ENCODE measurements at places on chromosomes 3 and 15.
A peak's percentile ranks its signal among the peaks of the same experiment; 100 is the strongest.

DNA sequence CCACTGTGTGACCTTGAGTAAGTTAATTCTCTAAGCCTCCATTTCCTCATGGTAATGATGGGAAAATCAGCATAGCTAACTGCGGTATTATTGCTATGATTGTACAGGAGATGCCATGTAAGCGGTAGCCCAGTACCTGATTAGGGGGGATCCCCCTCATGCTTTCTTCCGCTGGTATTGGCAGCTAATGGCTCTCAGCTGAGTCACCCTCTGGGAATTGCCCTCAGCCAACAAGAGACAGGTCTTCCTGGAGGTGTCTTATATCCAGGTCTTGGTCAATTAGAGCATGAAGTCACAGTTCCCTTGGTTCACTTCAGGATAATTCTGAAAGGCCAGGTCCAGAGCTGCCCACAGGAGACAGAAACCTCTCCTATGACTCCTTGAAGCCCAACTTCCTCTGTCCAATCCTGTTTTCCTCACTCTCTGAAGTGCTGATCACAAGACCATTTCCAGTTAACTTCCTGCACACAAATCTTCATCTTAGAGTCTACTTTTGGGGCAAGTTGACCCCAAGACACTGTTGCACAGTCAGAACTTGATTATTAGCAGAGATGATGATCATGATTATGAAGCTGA, 724.7 kb upstream of the ZNF385D start:
- no peak for DNase-seq

DNA sequence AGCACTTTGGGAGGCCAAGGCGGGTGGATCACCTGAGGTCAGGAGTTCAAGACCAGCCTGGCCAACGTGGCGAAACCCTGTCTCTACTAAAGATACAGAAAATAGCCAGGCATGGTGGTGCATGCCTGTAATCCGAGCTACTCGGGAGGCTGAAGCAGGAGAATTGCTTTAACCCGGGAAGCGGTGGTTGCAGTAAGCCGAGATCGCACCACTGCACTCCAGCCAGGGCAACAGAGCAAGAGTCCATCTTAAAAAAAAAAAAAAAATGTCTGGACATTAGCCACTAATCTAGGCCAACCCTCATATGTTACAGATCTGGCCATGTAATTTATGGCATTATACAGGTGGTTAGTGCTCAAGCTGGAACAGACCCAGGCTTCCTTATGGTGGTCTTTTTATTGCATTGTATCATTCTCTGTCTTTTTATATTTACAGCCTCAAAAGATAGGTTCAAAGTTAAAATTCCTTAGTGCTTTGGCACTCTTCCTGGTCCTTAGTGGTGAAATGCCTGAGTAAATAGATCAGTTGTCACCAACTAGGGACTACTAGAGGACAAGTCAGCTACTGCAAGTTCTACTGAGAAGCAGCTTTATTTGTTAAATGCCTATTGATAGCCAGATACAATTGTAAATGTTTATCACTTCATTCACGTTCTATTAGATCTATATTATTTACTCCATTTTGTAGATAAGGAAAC, 16.0 kb downstream of the STARD9 start:
- DNase-seq, result no peak

GRCh38 chr3:197494366-197495058, 61.3 kb downstream of the BDH1 start:
- no peak for DNase-seq

DNA sequence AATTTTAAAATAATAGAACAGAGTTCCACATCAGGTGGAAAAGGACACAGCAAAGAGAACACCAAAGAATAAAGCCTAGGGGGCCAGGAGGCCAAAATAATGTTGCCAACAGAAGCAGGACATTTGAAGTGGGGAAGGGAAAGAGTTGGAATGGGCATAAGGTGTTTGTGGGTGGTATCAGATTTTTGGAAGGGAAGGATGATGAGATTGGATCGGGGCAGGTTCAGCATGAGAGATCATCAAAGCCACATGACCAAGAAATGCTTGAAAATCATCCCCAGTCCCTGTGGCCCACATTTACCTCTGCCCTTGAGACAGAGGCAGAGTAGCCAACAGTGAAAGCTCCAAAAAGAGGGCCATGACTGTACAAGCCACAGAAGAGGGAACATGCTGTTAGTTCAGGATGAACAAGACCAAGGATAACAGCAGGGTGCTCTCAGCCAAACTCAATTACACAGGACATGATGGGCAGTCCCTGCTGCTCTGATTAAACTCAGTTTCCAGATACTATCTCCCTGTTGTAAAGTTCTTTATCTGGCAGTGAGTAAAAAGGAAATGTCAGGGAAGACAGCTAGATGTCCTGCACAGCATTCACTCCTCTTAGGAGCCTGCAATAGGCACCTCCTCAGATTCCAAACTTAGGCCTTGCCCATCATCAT, 32.5 kb downstream of the RAB27A start:
- DNase-seq, result no peak

GRCh38 chr3:29004885-29005599, 275.8 kb upstream of the RBMS3 start:
- no peak for DNase-seq

GRCh38 chr15:65077981-65078352, 1.4 kb downstream of the KBTBD13 start:
- peak; percentile 57 for DNase-seq

DNA sequence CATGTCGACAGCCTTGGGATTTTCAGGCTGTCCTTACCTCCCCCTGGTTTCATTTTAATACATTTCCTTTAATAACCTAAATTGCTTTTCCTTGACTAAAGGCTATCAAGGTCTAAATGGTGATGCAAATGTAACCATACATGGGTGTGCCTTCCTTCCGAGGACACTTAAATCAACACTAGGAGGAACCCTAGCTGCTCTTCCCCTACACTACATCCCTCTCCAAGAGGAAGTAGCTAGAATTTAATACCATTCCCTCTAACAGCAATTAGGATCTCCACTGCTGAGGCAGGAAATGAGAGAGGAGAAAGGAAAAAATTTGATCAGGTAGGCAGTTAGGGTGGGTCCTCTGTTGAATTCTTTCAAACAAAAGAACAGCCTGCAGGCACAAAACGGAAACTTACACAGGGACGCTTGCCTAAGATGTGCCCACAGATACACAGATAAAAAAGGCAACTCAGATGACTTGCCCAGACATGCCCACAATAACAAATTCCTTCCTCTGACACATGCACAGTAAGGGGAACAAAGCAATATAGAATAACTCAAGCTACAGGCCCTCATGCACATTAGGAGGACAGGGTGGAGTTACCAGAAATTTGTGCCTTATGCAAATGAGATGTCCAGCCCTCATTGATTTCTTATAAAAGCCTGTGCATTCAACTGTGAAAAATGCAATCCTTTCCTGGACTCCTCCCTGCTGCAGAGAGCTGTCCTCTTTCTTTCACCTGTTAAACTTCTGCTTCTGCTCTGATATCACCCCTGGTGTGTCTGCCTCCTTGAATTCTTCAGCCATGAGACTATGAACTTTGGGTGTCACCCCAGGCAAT, 1024.4 kb upstream of the CADM2 start:
- DNase-seq, result no peak

GRCh38 chr15:90871139-90871715, 2.8 kb downstream of the FURIN start:
- no peak for DNase-seq

DNA sequence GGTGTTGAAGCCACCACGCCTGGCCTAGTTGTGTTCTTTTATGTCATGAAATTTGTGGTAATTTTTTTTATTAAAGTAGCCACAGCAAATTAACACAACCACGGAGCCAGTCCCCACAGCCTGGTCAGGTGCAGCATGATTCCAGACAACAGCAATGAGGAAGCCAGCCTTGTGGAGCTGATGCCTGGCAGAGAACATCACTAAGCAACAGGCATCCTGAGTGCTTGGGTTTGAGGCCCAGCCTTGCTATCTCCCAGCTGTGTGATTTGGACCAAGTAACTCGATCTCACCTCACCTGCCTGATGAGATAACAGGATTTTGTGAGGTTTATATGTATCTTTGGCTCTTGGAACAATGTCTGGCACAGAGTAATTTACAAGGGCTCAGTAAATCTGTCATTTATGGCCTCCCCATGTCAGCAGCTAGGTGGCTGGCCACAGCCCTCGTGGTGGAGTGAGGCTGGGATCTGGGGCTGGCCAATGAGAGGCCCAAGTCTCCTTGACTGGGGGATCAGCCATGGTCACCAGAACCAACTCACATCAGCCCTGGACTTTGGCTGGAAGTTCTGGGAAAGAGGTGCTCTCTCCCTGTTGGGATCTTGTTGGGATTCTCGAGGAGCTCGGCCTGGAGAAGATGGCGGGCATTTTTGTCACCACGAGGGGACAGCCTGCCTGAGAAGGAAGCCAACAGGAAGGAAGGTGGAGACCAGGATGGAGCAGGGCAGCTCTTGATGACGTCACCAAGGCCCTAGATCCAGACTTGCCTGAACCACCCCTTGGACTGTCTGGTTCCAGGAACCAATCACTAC, 22.8 kb upstream of the FLNB start:
- DNase-seq, result no peak

DNA sequence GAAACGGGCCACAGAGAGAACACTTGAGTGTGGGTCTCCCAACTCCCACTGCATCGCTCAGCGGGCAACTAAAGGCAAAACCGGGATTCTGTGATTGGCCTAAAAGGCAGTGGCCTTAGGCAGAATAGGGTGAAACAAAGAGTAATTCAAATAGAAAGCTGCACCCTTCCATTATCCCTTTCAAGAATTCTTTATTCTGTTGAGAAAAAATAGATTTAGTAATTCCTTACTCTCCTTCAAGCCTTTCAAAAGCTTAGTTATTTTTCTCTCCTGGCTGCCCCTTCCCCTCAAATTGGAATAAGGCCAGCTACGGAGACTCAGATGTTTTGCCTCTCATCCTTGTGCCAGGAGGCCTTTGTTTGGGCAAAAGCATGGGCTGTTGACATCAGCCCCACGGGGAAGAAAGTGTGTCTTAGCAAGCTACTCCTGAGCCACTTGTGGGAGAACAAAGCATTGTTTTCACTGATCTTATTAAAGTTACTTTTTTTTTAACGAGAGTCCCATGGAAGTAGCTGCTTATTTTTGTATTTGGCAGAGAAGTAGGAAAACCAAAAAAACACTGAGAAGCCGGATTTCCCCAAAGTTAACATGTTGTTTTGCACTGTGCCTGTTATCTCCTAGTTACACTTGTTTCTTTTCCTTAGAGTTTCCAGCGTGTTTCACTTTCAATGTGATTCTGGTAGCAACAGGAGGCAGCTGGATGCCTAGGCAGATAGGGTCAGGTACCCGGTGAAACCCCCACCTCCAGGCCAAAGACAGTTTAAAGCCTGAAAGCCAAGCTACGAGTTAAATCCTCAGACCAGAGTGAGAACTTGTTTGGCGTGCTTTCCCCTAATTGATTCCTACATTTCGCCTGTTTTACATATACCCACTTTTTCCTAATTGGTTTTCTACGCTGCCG, 2.2 kb downstream of the ST6GAL1 start:
- DNase-seq, result no peak

DNA sequence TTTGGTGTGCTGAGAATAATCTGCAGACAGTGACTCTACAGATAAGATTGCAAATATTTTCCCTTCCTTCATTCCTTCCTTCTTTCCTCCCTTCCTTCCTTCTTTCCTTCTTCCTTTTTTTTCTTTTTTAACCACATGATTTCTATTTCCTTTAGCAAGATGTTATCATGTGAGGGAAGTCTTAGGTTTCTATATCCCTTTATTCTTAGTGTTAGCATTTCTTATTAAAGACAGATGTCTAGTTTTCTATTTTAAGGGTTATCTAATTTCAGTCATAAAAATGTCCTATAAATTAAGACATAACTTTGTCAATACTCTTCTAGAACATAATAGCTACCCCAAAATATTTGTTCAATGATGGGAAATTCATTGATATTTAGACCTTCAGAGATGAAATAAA, 470.9 kb downstream of the LPP start:
- DNase-seq, result no peak

DNA sequence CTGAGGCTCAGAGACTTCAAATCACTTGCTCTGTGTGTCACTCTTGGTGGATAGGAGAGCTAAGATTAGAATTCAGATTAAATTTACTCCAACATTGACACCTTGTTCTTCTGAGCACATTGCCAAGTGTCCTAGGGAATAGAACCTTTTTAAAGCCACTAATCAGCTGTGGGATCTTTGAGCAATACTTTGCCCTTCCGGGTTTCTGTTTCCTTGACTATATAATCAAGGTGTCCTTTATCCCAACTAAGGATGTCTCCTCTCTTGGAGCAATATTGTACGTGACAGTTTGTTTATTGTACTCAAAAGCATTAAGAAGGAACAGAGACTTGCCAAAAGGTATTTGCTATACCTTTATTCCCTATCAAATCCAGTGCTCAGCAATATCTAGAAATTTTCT, 170.9 kb upstream of the CADPS start:
- no peak for DNase-seq

DNA sequence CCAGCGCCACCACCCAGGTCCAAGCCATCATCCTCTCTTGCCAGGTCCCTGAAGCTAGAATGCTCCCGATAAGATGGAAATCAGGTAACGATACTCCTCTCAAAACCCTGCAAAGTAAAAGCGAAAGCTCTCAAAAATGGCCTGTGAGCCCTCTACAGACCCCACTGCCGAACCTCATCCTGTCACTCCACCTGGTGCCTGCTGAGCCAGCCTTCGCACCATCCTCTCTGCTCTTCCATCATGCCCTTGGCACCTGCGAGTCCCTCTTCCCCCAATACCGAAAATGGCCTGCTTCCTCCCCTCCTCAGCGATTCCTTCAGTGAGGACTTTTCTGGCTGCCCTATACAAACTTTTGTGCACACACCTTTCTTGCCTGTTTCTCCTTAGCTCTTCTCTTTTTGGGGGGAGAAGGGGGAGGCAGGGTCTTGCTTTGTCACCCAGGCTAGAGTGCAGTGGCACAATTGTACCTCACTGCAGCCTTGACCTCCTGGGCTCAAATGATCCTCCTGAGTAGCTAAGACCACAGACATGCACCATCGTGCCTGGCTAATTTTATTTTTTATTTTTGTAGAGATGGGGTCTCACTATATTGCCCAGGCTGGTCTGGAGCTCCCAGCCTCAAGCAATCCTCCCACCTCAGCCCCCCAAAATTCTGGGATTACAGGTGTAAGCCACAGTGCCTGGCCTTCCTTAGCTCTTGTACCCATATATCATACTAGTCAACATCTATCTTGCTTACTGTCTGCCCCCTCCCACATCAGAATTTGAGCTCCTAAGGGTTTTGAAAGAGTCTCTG, 3.0 kb downstream of the IDH2 start:
- no peak for DNase-seq

DNA sequence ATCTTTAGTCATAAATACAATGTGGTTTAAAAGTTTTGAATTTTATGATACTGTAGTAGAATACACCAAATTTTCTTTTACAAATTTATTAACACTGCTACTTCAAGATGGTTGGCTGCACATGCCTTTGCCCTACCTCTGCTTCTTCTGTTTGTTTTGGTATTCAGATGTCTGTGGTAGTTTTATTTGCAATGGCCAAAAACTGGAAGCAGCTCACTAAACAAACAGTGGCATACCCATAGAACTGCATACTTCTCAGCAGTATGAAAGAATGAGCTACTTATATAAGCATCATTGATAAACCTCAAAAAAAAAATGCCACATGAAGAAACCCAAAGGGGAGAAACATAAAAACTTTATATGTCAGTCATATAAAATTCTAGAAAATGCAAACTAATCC, 19.5 kb downstream of the ARIH2 start:
- no peak for DNase-seq

- DNase-seq, result no peak
These were observed 1.5 kb downstream of the SLC15A2 start for GRCh38 chr3:121895736-121896135.

GRCh38 chr3:28651159-28651558, 302.5 kb upstream of the AZI2 start:
- no peak for DNase-seq
